Activated CD4-positive, CD25-positive, alpha-beta regulatory T cell treated with anti-CD3 and anti-CD28 coated beads, Interleukin-2, amount 50 U/mL, for 72 hours (primary cell): ENCODE measurements at places on chromosomes 16 and 17.
A peak's percentile ranks its signal among the peaks of the same experiment; 100 is the strongest.

DNA sequence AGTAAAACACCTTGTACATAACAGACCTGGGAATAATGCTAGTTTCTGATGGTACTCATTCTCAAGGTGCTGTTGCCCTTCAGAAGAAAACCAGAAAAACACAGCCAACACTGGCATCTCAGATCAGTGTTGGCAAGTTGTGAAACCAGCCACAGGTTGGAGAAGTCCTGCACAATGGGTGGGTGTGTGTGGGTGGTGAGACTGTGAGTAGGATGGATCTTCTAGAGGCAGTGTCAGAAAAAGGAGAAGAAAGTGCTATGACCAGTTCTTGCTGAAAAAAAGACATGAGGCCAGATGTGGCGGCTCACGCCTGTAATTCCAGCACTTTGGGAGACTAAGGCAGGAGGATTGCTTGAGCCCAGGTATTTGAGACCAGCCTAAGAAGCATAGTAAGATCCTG is 35.2 kb upstream of the SMIM36 start:
- no peak for DNase-seq

DNA sequence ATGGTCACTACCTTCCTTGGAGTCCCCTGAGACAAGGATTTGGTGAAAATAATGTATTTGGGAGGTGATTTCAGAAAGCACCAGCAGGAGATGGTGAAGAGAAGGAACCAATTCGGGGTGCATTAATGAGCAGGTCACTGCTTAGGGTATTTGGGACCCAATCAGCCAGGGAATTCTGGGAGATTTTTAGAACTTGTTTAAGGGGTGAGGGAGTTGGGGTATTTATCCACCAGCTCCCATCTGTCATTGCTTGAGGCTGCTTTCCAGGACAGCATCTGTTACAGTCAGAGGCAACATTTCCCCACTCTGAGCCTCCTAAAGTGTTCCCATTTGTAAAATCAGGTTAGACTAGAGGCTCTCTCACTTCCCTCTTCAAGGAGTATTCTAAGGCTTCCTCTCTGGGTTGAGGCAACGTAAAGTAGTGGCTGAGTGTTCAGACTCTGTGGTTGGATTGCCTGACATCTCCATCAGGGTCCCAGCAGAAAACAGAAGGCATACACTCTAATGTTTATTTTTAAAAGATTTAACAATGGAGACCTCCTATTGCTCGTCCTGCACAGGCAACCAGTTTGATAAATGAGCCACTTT is 60.9 kb downstream of the CLEC19A start:
- no peak for DNase-seq

- DNase-seq = no peak
Observed at GRCh38 chr17:57459286-57459915, 203.1 kb downstream of the MSI2 start.

GRCh38 chr16:49720225-49720624 is 135.7 kb downstream of the ZNF423 start:
- no peak for DNase-seq

- peak; percentile 44 for DNase-seq
Observed at GRCh38 chr17:46942441-46943217, 19.7 kb downstream of the GOSR2 start.

GRCh38 chr16:48959204-48959603 is 322.4 kb downstream of the CBLN1 start:
- DNase-seq = no peak

DNA sequence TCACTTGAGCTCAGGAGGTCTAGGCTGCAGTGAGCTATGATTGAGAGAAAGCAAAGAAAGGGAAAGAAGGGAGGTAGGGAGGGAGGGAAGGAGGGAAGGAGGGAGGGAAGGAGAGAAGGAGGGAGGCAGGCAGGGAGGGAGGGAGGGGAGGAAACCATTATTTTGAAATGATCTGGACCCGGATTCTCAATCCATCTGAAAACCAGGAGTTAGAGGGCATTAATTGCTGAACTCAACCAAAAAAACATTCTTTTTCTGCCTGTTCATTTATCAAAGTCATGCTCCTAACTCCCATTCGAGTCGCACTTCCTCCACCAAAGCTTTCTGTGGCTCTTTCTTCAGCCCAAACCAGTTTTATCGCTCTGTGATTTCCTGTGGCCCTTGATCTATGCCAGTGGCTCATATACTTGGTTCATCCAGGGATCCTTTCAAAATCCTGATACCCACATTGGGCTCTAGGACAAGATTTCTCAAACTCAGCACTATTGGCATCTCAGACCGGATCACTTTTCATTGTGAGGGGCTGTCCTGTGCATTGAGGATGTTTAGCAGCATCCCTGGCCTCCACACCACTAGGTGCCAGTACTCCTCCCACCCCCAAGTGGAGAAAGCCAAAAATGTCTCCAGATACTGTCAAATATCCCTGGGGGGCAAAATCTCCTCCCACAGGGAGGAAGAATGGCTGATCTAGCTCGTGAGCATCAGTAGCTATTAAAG is 38.2 kb downstream of the CMTM4 start:
- DNase-seq = no peak

- no peak for DNase-seq
Observed at GRCh38 chr17:35890774-35891155, 10.6 kb upstream of the CCL5 start.

DNA sequence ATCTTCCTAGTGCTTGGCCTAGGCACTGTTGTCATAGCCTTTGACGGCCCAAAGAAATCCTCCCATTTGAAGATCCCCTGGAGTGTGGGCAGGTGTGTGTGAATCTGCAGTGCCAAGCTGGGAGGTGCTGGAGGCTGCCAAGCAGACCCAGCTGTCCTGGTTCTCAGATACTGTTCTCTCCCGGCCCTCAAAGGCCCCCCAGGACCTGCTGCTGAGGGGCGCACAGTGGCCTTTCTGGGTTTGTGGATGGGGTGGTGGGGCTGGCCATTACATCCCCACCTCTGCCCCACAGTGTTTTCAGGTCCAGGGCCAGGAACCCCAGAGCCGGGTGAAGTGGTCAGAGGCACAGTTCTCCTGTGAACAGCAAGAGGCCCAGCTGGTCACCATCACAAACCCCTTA is 60.5 kb downstream of the MRC2 start:
- DNase-seq = no peak

GRCh38 chr17:8580952-8581658 is 49.4 kb downstream of the MYH10 start:
- no peak for DNase-seq
